A549 treated with RU486 at 1 μM for 4 hours (cell line): ENCODE measurements at places on chromosomes 4 and X. TPM values are rescaled to one million over a fixed set of nuclear protein-coding genes. Genes with fewer than 3 reads are reported as not detected.

Gene PIGA
- 7.3 to 9.7 TPM (median 8.3 TPM) in 5 replicates for total RNA-seq

Gene ATP1B4
- total RNA-seq, result not detected in 5 replicates

Gene DMRTC1
- not detected in 5 replicates for total RNA-seq

Gene DCLK2
- 7.9 to 10.4 TPM (median 8.5 TPM) in 5 replicates for total RNA-seq

Gene METAP1
- 40.8 to 59.7 TPM (median 49.2 TPM) in 5 replicates for total RNA-seq

Gene METTL14
- total RNA-seq, result 11.3 to 18.5 TPM (median 15.8 TPM) in 5 replicates

Gene ZGRF1
- total RNA-seq, result 1.5 to 3.9 TPM (median 3.0 TPM) in 5 replicates

Gene PDLIM3
- 0.08 to 0.24 TPM (median 0.18 TPM) in 5 replicates for total RNA-seq

Gene RNF128
- total RNA-seq, result 0.06 to 0.09 TPM (median 0.09 TPM) in 3 of 5 replicates, not detected in the others

Gene UNC5C
- 0.02 TPM in 1 of 5 replicates, not detected in the others for total RNA-seq

Gene FHL1
- total RNA-seq, result 21.8 to 26.5 TPM (median 24.0 TPM) in 5 replicates
